Bronchial epithelial cell (primary cell): ENCODE measurements at places on chromosomes 2 and 18. TPM values are rescaled to one million over a fixed set of nuclear protein-coding genes. Genes with fewer than 3 reads are reported as not detected.

- DNase-seq = peak; percentile 44
Observed at GRCh38 chr18:64037812-64038414, 68.0 kb downstream of the SERPINB8 start.

DNA sequence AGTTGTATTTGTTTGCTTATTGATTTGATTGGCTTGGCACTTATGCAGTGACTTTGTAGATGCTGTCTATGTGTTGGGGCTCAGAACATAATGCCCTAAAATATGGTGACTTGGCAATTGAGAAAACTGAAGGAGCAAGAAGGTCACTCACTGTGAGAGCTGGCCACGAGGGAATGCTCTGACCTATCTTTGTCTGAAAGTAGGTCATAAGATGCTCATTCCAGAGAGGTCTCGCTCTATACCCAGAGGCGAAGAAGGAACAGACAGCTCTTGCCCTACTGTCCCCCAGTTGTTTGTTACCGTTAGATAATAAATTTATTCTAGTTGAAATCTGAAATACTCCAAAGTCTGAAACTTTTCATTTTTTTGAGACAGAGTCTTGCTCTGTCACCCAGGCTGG lies 158.5 kb downstream of the TGIF1 start:
- DNase-seq = no peak

DNA sequence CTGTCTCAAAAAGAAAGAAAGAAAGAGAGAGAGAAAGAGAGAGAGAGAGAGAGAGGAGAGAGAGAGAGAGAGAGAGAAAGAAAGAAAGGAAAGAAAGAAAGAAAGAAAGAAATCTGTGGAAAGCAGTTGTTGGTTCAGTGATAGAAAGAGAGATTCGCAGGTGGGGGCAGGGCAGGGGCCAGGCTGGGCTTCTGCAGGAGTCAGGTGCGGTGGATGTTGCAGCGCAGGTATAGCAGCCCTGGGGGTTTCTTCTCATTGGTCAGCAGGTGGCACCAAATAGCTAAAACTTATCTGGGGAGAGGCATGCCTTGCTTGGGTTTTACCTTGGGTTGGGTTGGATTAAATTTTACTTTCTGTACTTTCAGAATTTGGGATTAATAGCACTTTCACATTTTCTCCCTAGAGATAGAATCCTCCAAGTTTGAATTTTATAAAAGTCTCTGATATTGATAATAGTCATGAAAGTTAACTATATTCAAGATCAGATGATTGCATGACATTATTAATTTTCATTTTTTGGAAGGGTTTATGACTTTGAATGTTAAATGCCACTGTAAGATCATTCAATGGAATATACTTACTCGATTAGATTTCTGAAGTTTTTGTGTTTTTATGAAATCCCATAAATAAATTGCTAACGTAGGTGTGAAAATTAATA lies 66.6 kb downstream of the SPTBN1 start:
- peak; percentile 70 for DNase-seq

- DNase-seq = no peak
Observed at GRCh38 chr2:9808334-9809063, 34.8 kb upstream of the TAF1B start.

DNA sequence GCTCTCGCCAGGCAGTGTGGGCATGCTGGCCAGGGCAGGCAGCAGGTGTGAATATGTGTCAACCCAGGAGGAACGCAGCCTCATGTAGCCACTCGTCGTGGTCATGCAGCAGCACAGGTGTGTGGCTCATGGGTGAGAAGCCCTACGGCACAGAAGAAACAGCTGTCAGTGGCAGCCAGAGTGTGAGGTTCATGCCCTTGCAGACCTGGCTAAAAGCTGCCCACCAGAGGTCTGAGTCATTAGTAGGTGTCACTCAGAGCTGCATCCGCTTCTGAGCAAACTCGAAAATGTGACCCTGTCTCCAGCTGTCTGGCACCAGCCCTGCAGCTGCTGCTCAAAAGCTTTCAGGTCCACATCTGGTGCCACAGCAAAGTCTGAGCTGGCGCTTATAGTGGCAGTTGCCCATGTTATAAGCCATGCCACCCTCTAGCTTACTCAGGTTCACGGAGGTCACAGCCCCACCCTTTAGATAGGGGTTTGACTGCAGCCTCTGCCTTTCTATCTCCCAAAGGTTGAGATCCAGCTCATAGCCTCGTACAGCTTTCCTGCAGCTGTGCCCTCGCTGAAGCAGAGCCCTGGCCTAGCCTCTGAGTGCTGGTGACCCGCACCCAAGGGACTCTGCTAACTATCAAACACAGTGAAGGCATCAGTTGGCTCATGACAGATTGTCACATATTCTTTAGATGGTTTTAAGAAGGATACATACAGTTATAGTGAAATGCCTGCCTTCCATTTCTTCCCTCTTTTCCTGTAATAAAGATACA lies 195.0 kb downstream of the CCDC102B start:
- no peak for DNase-seq

- no peak for DNase-seq
Observed at GRCh38 chr2:174703430-174703829, 60.8 kb downstream of the CHRNA1 start.

GRCh38 chr2:222447131-222447530 lies 22.8 kb downstream of the SGPP2 start:
- no peak for DNase-seq

GRCh38 chr2:236758406-236758805 lies 188.8 kb downstream of the ACKR3 start:
- DNase-seq = no peak

DNA sequence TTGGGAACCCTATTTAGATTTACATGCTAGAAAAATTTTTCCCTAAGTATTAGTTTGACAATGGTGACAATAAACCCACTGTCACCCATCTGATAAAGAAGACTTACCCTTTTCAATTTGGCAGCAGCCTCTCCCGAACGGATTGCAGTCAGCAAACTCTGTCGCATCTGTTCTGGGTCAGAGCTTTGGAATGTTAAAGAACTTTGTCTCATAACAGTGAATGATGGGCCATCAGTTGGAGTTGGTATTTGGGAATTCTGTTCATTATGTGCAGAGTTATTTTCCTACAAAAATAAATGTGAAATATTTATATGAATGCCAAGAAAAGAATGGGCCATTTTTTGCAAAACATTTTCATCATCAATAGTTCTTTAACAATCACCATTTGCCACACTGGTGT lies 70.8 kb upstream of the GRB14 start:
- DNase-seq = no peak

GRCh38 chr18:77899972-77900754 lies 650.5 kb downstream of the GALR1 start:
- DNase-seq = peak; percentile 2

DNA sequence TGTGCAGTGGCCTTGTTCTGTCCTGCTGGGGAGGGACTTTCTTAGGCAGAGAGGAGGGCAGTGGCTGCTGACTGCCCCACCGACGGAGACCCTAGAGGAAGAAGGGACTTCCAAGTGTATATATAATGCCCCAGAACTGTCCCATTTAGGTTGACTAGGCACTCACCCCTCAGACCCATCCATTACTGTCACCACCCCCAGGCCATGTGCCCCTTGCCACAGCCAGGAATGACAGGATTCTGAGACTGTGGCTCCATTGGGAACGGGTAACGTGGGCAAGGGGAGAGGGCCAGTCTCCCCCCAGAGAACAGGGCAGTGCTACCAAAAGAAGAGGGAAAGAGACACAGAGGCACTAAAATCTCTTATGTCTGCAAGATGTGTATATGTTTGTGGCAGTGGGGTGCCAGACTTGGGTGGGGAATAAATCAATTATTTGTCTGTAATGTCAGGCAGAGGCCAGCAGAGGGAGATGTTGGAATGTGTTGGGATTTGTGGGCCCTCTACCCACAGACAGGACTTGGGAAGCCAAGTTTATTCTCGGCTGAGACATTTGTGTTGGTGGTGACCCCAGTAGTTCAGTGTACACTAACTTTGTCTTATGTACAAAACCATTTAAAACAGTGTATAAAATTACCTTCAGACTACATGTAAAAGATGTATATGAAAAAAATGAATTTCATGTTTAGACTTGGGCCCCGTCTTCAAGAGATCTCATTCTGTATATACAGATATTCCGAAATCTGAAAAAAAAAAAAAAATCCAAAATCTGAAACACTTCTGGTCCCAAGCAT lies 24.0 kb upstream of the TMEM37 start:
- DNase-seq = peak; percentile 53

GRCh38 chr2:27583390-27583915 lies 611 bp downstream of the ZNF512 start:
- peak; percentile 7 for DNase-seq

GRCh38 chr2:12547566-12548170 lies 169.1 kb upstream of the TRIB2 start:
- no peak for DNase-seq

DNA sequence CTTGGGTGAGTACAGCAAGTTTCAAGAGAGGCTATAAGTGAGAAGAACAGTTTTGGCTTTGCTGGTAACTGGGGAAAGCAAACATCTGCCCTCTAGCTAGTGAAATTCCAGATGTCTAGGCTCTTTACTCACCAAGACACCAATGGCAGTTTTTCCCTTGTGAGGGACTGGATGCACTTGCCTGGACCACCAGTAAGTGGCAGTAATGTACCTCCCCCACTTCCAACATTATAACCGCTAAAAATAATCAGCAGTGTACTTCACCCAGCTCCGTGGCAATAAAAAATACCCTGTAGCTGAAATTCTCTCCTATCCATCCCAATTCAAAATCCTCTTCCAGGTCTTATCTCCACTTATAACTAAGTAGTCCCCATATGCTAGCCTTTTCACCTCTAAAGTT lies 383.9 kb downstream of the ARHGAP15 start:
- peak; percentile 26 for DNase-seq

GRCh38 chr2:137107904-137108303 lies 342.6 kb downstream of the THSD7B start:
- no peak for DNase-seq

DNA sequence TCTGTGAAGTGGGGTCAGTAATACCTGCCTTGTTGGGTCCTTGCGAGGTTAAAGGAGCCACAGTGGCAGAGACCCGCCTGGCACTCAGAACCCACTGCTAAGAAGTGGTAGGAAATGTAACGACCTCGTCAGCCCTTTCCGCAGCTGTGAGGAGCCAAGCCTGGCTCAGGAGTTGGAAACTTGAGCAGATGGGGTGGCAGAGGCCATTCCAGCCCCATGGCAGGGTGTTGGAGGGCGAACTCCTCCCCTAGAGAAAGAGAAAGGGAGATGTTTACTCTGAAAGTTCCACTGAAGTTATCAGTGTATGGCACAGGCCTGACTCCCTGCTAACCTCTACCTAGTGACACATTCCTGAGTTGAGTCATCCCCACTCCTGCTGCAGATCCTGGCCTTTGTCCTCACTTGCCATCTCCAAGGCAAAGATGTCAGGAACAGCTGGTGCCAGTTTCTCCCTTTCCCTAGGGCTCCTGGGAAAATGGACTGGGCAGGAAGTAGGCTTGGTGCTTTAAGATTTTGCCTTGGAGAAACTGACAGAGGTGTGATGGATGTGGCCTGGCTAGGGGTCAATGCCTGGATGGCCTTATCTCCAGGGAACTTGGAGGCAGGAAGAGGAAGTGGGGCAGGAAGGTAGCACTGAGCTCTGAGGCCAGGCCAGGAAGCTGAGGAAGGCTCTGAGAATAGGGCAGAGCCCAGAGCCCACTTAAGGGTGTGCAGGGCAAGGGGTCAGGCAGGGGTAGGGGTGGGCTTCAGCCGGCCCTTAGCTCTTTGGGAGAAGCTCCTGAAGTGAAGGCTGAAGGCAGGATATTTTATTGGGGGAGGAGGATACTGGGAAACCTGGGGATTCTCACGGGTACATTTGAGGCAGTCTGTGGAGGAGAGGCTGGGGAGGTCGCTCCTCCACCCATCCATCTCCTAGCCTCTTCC lies 888 bp downstream of the VAMP5 start:
- DNase-seq = peak; percentile 87

- peak; percentile 61 for DNase-seq
Observed at GRCh38 chr2:138112536-138112935, 148.3 kb downstream of the HNMT start.

DNA sequence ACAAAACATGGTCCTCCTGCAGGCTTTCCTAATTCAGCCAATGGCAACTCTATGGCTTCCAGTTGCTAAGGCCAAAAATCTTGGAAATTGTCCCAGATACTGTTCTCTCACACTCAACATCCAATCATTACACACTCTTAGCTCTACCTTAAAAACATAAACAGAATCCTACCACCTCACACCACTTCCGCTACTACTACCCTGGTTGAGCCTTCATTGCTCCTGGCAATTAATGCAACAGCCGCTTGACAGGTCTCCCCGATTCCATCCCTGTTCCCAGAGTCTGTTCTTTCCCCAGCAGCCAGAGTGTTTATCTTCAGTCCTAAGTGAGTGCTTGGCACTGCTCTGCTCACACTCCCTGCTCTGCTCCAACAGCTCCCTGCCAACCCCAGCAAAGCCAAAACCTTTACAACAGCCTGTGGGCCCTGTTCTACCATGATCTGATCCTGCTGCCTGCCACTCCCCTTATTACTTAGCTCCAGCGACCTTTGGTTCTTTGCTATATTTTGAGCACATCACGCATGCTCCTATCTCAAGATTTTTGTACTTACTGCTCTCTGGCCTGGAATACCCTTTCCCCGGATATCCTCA lies 67.5 kb upstream of the AMMECR1L start:
- DNase-seq = no peak

DNA sequence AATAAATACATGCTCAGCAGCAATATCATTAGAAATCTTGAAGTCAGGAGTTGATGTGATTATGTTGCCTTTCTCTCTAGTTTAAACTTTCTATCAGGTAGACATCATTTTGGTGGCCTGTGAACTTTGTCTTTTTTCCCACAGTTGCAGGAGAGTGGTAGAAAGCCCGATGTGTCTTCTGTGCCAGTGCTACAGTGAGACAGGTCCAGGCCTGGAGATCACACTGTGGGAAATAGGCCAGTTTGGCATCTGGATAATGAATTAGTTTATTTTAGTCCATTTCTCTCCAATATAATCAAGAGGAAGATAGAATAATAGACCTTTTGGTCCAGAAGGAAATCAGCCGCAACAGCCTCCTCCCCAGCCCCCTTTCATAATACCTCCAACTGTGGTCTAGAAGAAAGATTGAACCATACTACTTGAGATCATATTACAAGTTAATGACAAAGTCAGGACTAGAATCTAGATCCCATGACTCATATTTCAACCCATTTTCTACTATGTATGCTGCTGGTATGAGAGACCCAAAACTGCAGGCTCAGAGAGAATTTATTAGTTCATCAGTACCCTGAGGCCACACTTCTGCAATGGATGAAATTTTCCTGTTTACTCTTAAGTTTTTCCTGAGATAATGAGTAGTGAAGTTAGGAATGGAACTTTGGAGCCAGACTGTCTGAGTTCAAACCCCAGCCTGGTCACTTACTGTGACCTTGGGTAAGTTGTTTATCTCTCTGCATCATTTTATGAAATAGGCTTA lies 20.6 kb downstream of the KCMF1 start:
- DNase-seq = peak; percentile 88

Gene METTL4
- total RNA-seq = 8.2 and 11.0 TPM in 2 replicates

Gene ASIC4
- under 0.01 and 0.53 TPM in 2 replicates for total RNA-seq

Gene SPATS2L
- total RNA-seq = 37.6 and 56.3 TPM in 2 replicates

Gene SPR
- total RNA-seq = 12.2 and 14.0 TPM in 2 replicates

Gene SERPINB3
- total RNA-seq = 22.4 and 165 TPM in 2 replicates

Gene CCL20
- total RNA-seq = 1.5 and 3.7 TPM in 2 replicates

Gene CHRNA1
- total RNA-seq = not detected in 2 replicates

Gene SYT4
- not detected in 2 replicates for total RNA-seq

Gene PLEK
- under 0.01 TPM in 1 of 2 replicates, not detected in the other for total RNA-seq

Gene POTEI
- not detected in 2 replicates for total RNA-seq

Gene SKA1
- total RNA-seq = 0.26 and 0.51 TPM in 2 replicates

Gene DUSP19
- total RNA-seq = under 0.01 and 0.38 TPM in 2 replicates
